Kasumi-1 (cell line): ENCODE measurements at places on chromosomes 12 and 14.

DNA sequence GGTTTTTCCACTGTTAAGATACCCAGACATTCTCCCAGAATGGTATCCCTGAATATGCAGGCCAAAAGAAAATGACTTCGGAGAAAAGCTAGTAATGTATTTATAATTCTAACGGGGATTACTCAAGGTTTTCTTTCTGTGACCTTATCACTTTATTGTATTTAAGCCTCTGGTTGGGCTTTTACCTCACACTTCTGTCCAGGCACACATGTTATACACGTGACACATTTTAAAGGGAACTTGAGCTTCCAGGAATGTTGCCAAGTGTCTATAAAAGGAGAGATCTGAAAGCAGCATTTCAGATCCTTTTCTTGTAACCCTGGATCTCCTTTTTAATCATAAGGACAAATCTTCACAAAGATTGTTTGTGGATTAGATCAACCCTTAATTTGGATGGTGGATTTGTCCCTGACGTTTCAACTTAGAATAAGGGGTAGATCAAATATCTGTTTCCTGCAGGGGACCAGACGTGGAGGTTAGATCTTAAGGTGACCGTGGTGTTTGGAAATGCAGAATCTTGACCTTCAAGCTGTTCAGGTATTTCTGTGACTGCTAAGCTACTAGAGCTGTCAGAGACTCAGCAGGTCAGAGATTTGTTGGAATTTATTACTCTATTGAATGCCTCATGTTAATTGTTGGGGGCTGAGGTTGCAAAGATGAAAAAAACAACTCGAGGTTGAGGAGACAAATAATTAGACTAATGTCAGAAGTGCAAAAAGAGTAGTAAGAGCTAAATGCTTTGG, 1.5 kb downstream of the CIPC start:
- DNase-seq: peak; percentile 72

DNA sequence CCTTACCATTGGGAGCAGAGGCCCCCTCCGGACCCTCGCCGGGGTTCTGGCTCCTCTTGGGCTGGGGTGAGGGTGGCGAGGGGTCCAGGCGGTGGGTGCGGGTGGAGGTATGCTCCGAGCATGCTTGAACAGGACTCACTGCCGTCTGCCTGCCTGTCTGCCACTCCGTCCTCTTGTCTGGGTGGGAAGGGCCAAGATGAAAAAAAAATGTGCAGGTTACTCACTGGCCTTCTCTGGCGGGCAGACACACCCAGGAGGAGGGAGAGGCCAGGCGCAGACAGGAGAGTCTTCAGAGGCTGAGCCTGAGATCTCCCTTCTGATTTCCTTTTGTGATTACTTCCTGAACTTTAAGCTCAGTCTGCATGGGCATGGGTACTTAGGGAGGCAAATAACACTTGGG, 76.1 kb downstream of the STON2 start:
- DNase-seq: no peak

GRCh38 chr12:88182416-88182815, 40.3 kb downstream of the TMTC3 start:
- DNase-seq: no peak

GRCh38 chr12:88092771-88093170, 49.1 kb downstream of the CEP290 start:
- DNase-seq: no peak

- no peak for DNase-seq
Observed at GRCh38 chr14:73008501-73008900, 18.4 kb downstream of the ZFYVE1 start.

- DNase-seq: no peak
Observed at GRCh38 chr12:56929780-56930179, 4.4 kb downstream of the SDR9C7 start.

DNA sequence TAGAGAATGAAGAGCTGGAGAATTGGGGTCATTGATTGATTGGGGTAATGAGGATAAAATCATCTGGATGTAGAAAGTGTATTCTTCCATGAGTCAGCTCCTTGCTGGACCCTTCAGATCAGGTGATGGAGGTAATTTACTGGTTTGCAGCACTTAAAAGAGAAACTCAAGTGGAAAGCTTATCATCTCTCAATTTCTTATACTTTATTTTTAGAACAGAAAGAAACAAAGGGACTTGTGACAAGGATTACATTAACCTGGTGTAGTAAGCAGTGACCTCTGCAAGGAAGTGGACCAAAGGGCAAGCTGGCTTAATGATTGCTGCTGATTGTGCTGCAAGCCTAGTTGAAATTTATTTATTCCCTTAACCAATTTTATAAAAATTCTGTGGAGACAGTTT, 405.0 kb downstream of the TRHDE start:
- DNase-seq: no peak

DNA sequence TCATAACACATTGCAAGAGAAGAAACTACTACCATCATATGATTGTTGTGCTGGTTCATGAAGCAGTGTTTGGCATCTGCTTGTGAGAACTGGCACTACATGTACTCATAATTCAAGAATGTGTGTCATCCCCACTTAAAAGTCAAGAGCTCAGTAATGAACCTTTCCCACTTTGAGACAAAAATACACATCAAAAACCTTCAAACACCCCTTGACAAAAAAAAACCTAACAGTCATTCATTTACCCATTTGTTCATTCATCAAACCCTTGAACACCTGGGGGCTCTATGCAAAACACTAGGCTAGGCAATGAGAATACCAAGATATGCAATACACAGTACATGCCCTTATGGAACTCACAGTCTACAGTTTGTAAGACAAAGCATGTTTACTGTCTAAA, 40.0 kb downstream of the KIF21A start:
- DNase-seq: no peak

GRCh38 chr12:130878193-130879185, 6.6 kb downstream of the RAN start:
- no peak for DNase-seq

GRCh38 chr14:21084998-21085853, 13.2 kb downstream of the ZNF219 start:
- DNase-seq: no peak

- no peak for DNase-seq
Observed at GRCh38 chr14:54681811-54682261, 114.9 kb downstream of the SAMD4A start.

DNA sequence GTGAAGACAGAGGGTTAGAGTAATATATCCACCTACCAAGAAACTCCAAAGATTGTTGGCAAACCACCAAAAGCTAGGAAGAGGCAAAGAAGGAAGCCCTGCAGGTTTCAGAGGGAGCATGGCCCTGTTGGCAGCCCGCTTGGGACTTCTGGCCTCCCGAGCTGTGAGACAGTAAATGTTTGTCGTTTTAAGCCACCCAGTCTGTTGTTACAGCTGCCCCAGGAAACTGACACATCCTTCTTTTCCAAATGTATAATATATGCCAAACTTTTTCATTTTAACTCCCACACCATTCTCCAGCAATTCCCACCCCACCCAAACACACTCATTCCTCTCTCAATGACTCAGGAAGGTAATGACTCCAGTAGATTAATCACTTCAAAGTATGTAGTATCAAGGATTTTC, 74.0 kb downstream of the RPS29 start:
- no peak for DNase-seq

- DNase-seq: no peak
Observed at GRCh38 chr12:39505023-39505422, 62.1 kb upstream of the KIF21A start.

- no peak for DNase-seq
Observed at GRCh38 chr12:47145188-47145587, 65.4 kb upstream of the AMIGO2 start.

GRCh38 chr12:98544751-98545150, 29.4 kb downstream of the TMPO start:
- DNase-seq: no peak

GRCh38 chr12:62919838-62920237, 15.1 kb downstream of the PPM1H start:
- no peak for DNase-seq

GRCh38 chr12:102977945-102978706, 20.7 kb downstream of the ASCL1 start:
- DNase-seq: no peak

DNA sequence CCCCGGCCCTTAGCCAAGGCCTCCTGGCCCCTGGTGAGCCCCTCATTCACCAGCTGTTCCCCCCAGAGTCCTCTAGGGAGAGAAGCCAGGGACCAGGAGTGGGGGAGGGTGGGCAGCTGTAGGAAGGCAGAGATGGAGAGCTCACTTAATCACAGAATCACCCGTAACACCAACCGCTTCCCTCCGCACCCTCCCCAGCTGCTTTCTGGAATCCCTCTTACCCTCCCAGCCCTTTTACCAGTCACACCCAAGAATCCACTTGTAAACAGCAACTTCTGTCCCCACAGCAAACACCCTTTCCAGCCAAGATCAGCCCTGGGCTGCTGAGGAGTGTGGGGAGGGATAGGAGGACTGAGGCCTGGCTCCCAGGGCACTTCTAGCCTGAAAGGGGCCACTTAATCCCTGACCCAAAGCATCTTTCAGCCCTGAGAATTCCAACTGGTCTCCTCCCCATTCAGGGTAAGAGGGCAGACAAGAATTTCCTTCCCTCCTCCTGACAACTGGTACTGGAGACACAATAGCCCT, 18.8 kb downstream of the NCKAP5L start:
- no peak for DNase-seq

DNA sequence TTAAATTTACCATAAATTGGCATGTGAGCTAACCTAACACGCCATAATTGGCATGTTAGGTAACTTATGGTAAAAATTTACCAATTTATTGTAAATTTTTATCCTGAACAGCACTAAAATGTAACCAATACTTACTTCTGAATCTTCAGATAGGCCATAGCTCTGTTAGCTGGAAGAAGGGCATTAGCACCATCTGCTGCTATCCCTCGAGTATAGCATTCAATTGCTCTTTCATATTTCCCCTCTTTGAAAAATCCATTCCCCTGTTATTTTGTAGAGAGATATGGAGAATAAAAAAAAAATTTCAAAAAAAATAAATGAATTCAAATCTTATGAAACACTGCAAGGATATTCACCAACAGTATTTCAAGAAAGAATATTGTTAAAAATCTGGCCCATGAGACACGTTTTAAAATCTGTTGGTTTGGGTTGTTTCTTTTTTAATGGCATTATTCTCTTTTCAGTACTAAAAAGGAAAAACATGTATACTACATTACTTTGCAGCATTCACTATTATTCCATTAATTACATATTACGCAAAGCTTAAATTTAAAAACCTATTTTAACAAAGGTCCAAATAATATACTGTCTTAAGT, 19.1 kb downstream of the RPAP3 start:
- peak; percentile 81 for DNase-seq

GRCh38 chr12:69932676-69933552, 107.9 kb downstream of the MYRFL start:
- DNase-seq: no peak

- no peak for DNase-seq
Observed at GRCh38 chr14:96156804-96157760, 47.6 kb upstream of the BDKRB2 start.

DNA sequence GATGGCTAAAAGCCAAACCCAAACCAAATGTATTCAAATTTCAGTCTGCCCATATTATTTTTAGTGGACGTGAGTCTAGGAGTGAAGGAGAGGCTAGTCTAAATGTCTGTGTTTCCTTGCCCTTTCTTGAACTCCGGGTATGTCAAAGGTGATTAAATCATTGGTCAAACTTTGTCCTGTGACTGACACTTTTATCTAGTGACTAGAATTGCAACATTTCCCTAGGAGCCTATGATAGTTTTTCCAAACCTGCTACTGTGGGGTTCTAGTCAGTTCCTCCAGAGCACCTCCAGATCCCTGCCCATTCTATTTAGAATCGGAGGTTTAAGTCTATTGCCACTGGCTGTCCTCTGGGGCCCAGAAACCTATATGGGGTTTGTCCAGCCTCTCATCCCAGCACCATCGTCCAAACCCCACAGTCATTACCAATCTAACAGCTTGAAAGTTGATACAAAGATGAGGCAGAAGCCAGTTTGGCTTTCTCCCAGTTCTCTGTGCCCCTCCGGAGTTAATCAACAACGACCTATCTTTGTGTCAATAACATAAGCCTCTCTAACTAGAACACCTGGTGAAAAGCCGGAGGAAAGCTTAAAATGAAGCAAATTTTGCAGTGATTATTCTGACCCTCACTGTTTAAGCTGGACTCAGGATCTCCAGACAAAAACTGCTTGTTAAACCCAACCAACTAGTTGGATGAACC, 306.7 kb downstream of the ZFP36L1 start:
- no peak for DNase-seq

DNA sequence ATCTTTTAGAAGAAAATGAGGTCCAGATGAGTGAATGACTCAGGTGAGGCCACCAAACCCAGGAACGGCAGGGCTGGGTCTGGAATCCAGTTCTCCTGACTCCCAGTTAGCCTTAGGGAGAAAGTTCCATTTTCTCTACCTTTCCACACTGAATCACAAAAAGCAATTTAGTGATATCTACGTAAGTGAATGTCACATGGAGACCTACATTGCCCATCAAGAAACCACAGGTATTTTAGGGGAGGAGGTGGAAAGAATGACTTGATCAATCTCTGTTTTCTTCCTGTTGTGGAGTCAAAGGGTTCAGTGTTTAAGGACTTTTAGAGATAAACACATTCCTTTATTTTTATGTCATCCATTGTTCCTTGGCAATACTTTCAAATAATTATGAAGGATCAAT, 106.9 kb upstream of the PTPRB start:
- no peak for DNase-seq

DNA sequence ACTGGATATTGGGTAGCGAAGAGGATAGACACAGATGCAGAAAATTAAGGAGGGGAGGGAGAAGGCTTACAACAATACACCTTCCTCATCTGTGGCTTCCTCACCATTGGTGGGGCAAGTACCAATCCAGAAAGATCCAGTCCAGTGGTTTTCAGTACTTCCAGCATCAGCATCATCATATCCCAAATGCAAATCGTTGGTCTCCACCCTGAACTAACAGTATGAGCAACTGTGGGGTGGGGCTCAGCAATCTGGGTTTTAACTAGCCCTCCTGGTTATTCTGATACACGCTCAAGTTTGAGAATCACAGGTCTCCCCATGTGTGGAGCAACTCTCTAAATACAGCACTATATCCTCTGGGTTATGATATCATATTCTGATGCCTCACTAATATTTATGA, 193.7 kb downstream of the PAX9 start:
- no peak for DNase-seq

DNA sequence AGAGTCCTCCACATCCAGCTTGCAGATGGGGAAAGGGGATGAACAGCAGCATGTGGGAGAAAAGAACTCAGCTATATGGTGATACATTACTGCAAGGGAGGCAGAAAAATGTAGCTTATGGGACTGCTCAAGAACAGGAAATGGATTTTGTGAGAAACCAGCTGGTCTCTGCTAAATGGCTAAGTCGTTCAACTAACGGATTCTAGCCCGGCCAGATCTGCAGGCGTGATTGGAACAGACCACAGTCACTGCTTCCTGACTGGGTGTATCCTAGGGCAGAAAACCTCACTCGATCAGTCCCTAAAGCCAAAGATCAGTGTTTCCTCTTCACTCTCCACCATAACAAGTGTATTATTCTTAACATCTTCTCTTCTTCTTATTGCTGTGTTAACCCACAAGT, 8.1 kb upstream of the PTGDR start:
- peak; percentile 81 for DNase-seq

GRCh38 chr14:69518289-69519101, 34.0 kb downstream of the PLEKHD1 start:
- DNase-seq: no peak
